ENCODE measurements at places on chromosomes 6 and 20.

- DNase-seq, result no peak
Observed at GRCh38 chr20:49762940-49763766, 49.5 kb upstream of the B4GALT5 start.

DNA sequence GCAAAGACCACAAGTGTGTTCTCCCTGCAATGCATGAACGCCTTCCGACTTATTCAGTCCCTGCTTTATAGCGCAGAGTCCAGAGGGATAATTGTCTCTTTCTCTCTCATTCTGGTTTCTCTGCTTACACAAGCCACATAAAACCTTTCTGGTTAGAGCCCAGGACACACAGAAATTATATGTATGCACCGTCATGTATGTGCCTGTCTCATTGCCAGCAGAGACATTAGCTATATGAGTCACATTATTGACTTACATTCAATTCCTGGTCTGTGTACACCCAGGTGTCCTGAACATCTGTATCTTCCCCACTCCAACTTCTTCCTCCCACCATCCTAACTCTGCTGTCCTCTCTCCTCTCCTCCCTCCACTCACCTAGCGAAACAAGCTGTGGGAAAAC, 44.0 kb downstream of the LRFN2 start:
- DNase-seq, result no peak

GRCh38 chr6:9690388-9690787, 724.5 kb downstream of the TFAP2A start:
- no peak for DNase-seq

DNA sequence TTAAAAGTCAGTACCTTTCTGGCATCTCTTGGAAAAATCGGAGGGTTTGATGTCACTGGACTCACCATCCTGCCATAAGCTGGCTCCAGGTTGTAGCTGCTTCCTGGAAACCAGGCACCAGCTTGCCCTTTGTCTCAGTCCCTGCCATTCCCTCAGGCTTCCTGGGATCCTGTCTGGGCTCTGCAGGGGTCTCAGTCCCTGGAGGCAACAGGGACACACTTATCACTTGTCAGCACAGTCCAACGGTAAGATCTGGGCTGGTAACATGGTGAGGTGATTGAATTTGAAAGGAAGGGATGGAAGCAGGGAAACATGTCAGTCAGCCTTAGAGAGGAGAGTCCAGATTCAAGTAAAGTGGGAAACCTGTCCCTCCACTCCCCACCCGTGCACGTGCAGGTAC, 147.6 kb upstream of the ECI2 start:
- no peak for DNase-seq

DNA sequence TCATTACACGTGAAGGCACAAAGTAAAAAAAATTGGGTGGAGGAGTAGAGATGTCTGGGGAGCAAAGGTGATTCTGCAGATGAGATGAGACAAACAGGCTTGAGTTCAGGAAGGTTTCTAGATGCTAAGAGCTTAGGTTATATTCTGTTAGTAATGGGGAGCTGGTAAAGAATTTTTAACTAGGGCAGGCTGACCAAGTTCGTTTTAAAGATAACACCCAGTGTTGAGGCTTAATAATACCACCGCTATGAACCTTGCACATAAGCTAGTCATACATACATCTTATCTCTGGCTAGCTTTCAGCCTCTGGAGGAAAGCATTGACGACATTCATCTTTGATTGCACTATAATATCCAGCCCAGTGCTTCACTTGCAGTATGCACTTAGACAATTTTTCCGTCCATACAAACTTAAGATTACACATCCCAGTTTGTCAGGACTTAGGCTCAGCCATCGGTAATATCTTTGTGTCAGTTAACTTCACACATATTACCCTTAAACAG, 12.1 kb downstream of the NHSL1 start:
- DNase-seq, result no peak

DNA sequence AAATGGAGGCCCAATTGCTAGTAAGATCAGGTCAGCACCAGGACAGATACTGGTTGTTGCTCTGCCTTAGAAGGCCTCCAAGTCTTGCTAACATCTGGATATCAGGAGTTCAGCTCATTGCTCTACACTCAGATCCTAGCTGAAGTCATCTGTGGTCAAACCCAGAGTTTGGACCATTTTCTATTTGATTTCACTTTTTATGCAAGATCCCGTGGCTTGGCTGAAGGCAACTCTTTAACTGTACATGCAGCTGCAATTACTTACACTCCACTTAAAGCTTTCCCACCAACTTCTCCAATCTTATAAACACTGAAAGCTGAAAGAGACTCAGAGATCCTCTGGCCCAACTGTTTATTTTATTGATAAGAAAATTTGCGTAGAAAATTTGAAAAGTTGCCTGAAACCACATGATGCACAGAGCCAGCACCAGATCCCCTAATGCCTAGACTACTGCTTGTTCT, 2.7 kb downstream of the SLC17A2 start:
- DNase-seq, result no peak

DNA sequence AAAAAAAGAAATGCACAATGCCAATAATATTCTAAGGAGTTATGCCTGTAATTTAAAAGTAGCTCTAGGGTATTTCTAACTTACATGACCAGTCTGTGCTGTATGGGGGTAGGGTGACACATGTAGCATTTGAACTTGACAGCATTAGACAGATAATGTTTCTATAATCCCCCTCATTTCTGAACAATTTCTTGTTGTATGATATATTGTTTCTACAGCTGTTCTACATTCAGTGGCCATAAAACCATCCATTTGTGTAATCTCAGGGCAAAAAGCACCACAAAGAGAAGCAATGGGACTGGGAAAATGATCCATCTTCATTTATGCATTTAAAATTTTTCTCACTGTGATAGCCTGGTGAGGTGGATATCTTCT, 767.8 kb downstream of the TFAP2A start:
- no peak for DNase-seq
